ENCODE measurements at places on chromosomes 11 and 22.

- no peak for DNase-seq
Measured at GRCh38 chr11:102194990-102195389, 84.7 kb downstream of the YAP1 start.

DNA sequence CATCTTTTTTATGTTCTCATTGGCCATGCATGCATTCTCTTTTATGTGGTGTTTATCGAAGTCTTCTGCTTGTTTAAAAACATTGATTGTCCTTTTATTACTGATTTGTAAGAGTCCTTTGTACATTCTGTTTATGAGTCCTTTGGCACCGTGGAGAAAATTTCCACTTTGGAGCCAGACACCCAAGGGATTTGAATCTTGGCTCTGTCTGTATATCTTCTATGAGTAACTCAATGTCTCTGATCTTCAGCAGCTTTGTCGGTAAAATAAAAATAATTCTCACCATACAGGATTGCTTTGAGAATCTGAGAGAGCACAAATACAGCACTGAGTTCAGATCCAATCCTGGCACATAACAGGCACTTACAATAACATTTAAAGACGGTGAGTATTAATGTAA, 12.8 kb upstream of the SORL1 start:
- DNase-seq = no peak

DNA sequence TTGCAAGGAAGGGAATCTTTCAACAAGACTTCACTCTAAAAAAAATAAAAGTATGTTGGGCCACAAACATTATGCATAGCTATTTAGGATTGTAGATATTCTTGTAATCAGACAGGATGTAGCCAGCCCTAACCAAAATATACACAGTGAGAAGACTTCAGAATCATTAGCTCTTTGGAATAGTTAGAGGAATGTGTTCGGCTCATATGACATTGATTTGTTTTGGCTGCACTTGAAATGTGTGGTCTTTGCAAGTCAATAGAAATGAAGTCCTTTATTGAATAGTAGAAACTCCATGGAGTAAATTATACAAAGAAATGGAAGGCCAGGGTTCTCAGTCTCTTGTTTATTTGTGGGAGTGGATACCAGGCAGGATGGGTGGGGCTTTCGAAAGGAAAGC, 692.1 kb downstream of the NTM start:
- DNase-seq = no peak

- DNase-seq = no peak
Measured at GRCh38 chr11:134372536-134372935, 39.5 kb downstream of the B3GAT1 start.

GRCh38 chr11:78664636-78665035, 90.0 kb upstream of the NARS2 start:
- no peak for DNase-seq
